ENCODE measurements at places on chromosomes 11 and 22.

DNA sequence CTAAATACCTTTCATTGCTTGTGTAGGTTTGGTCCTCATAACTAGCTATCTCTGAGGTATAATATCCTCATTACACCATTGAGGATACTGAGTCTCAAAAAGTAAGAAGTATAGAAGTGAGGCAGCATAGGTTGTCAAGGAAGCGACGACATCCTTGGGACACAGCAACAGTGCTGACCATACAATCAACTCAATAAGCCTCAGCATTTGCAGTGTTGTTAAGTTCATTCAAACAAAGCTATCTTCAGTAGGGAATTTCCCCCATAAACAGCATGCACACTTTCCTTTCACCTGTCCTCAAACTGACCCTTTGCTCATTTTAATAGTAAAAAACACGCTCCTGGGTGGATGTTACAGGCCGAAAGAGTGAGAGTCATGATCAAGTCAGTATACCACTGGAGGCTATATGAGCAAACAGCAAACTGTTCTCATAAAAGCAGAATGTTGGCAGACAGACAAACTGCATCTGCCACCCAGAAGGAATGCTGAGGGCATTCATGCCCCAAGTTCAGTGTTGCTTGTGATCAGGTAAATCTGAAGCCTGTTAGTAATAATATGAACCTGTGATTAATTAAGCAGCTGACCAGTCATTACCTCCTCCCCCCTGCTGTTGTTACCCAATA is 756.2 kb upstream of the TENM4 start:
- no peak for DNase-seq

GRCh38 chr11:82995754-82996398 is 75.8 kb downstream of the RAB30 start:
- DNase-seq, result no peak

DNA sequence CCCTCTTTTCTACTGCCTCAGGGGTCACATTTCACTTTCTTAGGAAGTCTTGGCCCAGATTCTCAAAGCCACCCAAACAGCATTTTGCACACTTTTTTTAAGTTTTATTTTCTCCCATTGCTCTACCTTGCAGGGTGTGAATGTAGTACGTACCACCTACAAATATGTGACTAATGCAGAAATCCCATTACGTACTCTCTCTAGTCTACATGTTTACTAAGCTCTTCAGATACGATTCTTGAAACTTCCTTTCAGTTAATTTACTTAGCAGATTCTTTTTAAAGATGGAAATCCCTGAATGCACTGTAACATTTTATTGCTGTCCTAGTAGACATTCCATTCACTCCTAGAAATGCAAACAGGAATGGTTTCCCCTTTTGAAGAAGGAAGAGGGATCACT is 61.3 kb downstream of the LRRC4C start:
- no peak for DNase-seq

DNA sequence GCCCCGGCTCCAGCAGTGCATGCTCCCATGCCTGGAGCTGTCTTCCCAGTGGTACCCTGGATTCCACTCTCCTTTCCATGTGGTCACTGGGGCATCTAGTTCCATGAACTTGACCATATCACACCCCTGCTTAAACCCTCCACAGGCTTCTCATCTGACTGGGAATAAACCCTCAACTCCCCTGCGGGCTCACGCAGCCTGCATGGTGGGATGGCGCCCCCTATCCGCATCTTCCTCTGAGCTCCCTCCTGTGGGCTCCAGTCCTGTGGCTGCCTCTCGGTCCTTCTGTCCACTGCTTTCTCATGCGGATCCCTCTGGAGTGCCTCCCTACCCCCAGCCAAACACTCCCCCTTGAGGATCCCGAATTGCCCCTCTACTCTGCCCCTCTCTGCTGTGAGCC is 41.4 kb upstream of the TTLL12 start:
- DNase-seq, result no peak

DNA sequence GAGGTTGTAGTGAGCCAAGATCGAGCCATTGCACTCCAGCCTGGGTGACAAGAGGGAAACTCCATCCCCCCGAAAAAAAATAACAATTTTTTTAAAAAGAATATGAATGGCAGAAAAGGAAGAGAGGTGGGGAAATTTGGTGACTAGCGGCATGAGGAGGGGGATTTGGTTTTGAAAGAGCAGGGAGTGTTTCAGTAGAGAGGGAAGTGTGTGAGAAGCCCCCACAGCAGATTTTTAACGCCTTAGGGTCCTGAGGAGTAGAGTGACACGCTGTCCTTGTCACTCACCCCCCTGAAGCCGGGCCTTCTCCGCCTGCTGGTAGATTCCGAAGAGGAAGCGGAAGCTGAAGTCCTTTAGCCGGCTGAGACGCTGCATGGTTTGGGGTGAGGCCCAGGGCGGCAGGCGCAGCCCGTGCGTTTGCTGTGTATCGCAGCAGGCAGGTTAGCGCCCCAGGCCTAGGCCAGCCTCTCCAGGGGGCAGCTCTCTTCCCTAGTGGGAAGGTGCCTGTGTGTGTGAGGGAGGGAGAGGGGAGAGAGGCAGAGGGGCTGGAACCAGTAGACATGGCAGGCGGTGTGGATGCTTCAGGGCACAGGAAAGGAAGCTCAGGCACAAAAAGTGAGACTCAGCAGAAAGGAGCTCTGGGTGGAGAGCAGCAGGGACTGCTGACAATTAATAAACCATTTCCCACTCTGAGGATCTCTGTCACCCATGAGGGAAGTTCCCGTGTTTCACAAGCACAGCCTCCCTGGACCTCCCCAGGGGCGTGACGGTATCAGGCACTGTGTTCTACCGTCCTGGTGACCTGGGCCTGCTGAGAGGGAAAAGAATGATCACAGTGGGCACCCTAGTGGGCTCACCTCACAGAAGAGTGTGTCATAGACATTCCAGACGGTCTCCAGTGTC is 3.9 kb downstream of the ACP2 start:
- no peak for DNase-seq

GRCh38 chr11:68436162-68436888 is 24.2 kb upstream of the PPP6R3 start:
- DNase-seq, result no peak

GRCh38 chr11:65547446-65548125 is 10.6 kb downstream of the LTBP3 start:
- no peak for DNase-seq

- no peak for DNase-seq
Observed at GRCh38 chr11:65125197-65126056, 3.3 kb downstream of the MRPL49 start.

- DNase-seq, result no peak
Observed at GRCh38 chr22:33404723-33405122, 346.5 kb upstream of the SYN3 start.

DNA sequence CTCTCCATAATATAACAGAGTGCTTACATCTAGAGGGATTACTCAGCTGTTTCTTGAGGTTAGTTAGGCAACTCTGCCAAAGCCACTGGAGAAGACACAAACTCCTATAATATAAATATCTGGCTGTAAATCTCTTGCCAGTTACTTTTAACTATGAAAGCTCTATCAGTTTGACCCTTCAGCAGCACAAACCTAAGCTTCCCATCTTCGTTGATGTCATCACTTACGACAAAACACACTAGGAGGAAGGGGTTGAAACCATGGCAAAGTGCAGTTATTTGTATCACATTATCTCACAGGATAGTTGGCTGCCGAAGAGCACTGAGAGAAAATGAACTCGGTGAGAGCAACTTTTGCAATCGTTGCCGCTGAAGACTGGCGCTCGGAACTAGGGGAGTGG is 922.1 kb downstream of the OPCML start:
- no peak for DNase-seq

DNA sequence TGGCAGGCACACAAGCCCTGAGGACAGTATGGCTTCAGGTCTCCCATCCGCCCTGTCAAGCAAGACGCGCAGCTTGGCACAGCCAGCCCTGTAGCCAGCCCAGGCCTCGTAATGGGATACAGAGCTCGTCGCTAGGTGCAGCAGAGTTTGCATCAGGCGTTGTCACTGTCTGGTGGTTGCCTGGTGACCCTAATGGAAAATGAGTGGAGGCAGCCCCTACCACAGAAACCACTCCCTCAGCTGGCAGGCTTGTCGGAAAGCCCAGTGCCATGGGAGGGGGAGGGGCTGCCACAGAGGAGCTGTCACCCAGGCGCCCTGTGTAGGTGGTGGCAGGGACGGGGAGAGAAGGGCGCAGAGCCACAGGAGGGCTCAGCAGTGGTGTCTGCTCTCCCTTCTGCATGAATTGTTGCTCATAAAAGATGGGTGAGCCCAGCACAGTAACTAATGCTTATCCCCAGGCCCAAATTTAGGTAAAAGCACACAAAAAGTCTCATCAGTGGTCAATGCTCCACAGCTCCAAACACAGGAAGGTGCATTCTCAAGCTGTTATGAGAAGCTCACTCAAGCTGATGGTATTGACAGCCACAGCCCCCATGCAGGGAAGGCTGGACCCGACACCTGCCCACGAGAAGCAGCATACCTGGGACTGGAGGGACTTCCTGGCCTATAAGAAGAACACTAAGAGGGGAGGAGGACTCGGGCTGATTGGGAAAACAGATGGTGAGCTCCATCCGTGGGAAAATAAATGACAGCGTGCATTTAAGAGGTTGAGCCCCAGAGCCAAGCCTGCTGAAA is 164.6 kb downstream of the ETS1 start:
- no peak for DNase-seq

GRCh38 chr11:42906226-42906625 is 405.6 kb upstream of the API5 start:
- no peak for DNase-seq

DNA sequence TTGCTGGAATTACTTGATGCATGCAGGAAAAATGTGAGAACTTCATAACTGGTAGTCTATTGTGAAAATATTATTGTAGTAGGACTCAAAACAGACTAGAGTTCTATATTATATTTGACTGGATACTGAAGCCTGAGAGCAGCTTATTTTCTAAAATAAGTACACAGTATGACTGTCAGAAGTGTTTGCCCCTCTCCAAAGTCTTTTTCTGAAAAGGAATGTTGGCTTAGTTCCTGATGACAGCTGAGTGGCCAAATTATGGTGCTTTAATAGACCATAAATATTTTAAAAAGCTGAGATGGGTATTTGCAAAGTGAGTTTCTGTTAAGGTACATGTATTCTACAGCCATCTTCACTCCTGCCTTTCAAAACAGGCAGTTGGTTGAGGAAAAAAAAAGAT is 13.1 kb downstream of the ZBED5 start:
- DNase-seq, result no peak

- no peak for DNase-seq
Observed at GRCh38 chr11:28146123-28146751, 38.0 kb downstream of the METTL15 start.

- DNase-seq, result no peak
Observed at GRCh38 chr11:10898003-10898762, 40.3 kb upstream of the ZBED5 start.

DNA sequence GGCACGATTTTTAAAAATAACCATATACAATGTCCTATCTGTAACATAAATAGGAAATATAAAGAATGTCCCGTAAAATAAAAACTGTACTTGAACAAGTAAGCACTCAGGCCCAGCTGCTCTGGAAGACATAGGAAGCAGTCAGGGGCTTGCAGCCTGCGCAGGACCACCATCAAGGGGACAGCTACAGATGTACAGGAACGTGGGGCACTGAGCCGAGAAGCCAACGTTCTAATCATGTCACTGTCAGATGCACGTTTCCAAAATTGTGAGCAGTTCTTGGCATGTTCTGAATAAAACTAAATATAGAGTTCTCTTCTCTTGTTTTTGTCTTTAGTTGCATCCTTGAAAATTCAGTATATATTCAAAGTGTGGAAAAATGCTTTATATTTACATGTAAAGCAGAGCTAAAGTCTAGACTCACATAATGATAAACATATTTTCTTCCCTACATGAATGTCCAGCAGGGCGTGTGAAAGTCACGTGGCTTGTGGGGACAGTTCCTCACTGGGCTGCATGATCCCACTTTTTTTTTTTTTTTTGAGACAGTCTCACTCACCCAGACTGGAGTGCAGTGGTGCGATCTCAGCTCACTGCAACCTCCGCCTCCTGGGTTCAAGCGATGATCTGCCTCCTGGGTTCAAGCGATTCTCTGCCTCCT is 28.4 kb upstream of the TSPAN18 start:
- DNase-seq, result no peak

DNA sequence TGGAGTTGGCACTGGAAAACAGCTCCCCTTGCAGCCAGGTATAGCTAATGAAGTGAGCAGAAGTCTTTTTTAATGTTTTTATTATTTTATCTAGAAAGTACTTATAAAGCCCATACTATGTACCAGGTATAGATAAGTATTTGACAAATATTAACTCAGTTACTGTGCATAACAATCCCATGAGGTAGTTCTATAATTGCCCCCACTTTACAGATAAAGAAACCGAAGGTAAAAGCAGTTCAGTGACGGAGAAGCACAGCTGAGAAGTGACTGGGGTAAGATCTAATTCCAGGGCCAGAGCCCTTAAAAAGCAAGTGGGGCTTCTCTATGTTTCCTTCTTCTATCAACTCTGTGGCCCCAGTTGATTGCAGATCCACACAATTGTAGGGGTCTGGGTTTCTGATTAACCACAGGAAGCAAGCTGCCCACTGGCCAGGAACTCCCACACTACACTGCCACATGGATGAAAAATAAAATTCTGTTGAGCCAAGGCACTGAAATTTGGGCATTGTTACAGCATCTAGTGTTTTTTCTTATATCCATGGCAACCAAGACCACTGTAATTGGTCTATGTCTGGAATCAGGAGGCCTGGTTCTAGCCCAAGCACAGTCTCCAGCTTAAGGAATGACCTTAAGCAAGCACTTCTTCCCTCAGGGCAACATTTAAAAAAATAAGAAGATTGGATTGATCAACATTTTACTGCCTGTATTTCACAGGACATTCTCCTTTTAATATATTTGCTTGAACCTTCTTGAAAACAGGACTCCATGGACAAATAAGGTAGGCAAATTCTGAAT is 55.3 kb upstream of the TEAD1 start:
- no peak for DNase-seq

DNA sequence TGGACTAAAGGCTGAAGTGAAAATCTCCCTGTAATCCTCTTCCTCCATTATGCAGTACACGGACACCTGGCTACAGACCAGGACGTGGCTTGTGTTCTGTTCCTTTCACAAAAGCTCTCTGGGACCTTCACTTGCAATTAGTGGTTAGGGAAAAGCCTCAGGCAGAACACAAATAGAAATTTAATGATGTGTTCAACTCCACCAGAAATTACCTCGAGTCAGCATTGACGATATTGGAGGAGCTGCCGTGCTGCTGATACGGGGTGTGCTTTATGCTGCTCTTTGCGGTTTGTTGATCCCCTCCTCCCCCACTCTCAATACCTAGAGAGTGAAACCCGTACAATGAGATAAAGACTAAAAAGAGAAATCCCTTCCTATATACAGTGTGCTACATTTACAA is 48.9 kb downstream of the POLD3 start:
- DNase-seq, result no peak
